ENCODE measurements at places on chromosomes 3 and 15.

GRCh38 chr3:181729341-181729869 lies 17.7 kb downstream of the SOX2 start:
- no peak for DNase-seq

GRCh38 chr3:55486101-55486856 lies 827 bp downstream of the WNT5A start:
- no peak for DNase-seq

- DNase-seq = no peak
Measured at GRCh38 chr15:46576646-46577395, 942.0 kb downstream of the SQOR start.

DNA sequence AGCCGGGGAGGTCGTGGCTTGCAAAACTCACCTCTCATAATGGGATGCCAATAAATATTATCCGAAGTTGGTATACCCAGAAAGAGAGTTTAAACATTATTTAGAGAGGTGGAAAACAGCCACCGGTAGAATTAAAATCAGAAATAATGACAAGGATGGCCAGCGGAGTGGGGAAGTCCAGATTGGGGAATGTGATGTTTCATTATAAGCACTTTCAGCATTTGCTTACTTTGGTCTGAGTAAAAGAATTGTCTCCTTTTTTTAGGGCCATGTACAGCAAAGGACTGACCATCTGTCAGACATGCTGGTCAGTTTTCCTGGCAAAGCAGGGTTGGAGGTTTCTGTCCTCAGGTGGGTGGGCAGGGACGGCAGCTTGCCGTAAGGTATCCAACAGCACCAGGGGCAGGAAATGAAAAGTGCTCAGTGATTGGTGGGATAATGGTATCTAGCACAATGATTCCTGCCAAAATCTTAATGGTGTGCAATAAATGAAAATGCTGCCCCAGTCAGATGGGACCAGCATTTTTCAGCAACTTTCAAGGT lies 24.3 kb downstream of the APBA2 start:
- DNase-seq = no peak

DNA sequence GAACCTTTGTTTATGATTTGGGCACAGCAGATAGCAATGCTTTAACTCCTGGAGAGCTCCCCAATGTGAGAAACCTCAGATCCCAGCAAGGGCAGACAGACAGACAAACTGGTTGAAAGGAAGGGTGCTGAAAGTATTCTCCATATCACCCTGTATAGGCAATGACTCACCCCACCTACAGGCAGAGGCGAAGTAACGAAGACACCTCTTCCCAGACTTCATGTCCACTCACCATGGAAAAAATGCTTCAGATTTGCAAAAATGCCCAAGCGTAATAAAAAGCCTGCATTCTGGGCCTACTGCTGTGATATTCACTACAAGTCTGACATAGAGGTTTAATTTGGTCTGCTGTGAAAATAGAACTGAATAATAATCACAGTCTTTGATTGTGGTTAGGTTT lies 50.5 kb downstream of the THBS1 start:
- no peak for DNase-seq

DNA sequence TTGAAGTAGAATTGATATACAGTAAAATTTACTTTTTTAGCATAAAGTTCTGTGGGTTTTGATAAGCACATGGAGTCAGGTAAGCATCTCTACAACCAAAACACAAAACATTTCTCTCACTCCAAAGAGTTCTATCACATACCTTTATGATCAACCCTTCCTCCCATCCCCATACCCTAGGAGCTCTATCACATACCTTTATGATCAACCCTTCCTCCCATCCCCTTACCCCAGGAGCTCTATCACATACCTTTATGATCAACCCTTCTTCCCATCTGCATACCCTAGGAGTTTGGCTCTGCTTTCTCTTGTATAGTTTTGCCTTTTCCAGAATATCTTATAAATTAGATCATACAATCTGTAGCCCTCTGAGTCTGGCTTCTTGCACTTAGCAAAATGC lies 315.1 kb downstream of the ROBO2 start:
- DNase-seq = no peak

DNA sequence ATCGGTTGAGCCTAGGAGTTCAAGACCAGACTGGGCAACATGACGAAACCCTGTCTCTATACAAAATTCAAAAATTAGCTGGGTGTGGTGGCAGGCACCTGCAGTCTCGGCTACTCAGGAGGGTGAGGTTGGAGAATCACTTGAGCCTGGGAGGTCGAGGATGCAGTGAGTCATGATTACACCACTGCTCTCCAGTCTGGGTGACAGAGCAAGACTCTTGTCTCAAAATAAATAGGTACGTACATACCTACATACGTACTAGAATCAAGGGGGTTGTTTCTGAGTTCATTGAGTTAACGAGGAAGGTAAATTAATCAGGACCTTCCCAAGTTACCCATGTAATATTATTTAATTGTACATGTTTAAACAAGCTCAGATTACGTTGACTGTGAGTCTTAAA lies 97.5 kb downstream of the CHL1 start:
- DNase-seq = no peak

DNA sequence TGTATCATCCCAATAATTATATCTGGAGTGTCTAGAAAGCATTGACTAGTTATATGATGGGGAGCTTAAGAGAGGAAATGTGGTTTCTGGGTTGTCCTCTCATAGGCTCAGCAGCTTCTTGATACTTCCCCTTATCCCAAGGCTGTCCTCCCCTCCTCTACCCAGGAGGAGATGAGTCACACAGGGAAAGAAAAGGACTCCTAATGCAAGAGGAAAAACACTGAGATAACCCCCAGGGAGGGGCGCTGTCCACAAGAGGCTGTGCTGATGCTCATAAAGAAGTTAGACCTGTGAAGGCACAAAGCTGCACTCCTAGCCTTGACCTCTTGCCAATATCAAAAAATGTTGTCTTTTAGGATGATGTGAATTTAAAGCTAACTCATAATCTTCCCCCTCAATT lies 28.8 kb upstream of the GYG1 start:
- DNase-seq = peak; percentile 49

- no peak for DNase-seq
Measured at GRCh38 chr3:64815195-64815631, 127.4 kb upstream of the ADAMTS9 start.

GRCh38 chr3:73621388-73621787 lies 3.4 kb downstream of the PDZRN3 start:
- no peak for DNase-seq

DNA sequence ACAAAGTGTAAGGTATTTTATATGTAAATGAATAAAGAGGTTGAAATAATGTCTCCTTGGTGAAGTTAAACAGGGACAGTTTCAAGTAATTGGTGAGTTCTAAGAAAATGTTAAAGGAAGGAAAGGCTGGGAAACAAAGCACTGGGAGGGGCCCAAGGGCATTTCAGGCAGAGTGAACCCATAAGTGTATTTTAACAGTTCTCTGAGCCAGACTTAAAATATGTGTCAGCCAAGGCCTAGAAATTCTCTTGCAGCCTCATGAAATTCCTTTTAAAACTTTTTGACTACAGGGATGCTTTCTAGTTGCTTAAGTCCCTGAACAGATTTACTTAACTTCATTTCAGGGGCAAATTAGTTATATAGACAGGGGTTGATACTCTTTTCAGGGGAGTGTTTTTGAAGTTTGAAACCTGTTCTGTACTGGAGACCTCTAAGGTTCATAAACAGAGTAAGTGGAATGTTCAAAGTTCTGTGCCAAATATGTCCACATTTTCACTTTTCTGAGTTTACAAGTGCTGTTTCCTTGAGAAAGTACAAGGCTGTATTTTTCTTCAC lies 77.6 kb downstream of the GALK2 start:
- DNase-seq = no peak

DNA sequence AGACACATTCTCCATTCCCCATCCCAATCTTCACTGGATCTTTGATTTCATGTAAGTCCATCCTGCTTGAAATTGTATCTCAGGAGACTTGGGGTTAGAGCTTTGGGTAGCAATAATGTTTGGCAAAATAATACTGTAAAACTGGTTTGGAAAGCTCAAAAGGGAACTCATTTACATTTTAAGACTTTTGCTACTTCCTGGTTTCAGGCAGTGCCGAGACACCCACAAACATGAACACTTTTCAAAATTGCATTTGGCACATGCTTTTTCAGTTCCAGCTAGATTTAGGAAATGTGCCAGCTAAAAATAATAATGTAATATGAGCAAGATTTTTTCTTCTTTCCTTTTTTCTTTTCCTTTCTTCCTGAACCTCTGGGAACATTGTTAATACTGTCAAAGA lies 145.7 kb upstream of the CBLB start:
- DNase-seq = no peak

- DNase-seq = peak; percentile 15
Measured at GRCh38 chr15:56667517-56667916, 65.8 kb downstream of the ZNF280D start.

- DNase-seq = no peak
Measured at GRCh38 chr3:170982733-170983132, 43.8 kb downstream of the SLC2A2 start.

- no peak for DNase-seq
Measured at GRCh38 chr3:107208796-107209195, 168.4 kb upstream of the CCDC54 start.

- DNase-seq = peak; percentile 42
Measured at GRCh38 chr15:94322141-94322540, 90.8 kb downstream of the MCTP2 start.

DNA sequence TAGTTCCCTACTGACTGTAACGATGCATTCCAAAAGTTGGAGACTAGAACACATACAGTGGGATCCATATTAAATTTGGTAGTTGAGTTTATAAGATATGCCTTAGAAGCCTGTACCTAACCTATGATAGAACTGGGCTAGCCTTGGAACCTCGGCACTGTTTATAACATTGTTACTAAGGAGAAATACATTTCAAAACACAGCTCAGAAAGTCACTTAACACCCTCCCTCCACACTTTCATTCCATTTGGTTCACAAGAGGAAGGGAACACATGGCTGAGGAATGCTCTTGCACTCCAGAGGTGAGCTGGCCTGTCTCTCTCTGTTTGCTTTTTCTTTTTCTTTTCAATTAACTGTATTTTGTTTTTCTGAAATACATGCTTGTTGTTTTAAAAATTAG lies 48.7 kb upstream of the TSC22D2 start:
- DNase-seq = no peak

- DNase-seq = no peak
Measured at GRCh38 chr3:55466526-55466925, 20.6 kb downstream of the WNT5A start.

GRCh38 chr3:195059471-195060216 lies 211.3 kb downstream of the XXYLT1 start:
- no peak for DNase-seq

- no peak for DNase-seq
Measured at GRCh38 chr3:112013784-112014143, 15.0 kb downstream of the TAGLN3 start.

- no peak for DNase-seq
Measured at GRCh38 chr15:22815766-22816165, 22.7 kb upstream of the NIPA2 start.
